ENCODE measurements at places on chromosomes 6 and 20. TPM values are rescaled to one million over a fixed set of nuclear protein-coding genes. Genes with fewer than 3 reads are reported as not detected.

DNA sequence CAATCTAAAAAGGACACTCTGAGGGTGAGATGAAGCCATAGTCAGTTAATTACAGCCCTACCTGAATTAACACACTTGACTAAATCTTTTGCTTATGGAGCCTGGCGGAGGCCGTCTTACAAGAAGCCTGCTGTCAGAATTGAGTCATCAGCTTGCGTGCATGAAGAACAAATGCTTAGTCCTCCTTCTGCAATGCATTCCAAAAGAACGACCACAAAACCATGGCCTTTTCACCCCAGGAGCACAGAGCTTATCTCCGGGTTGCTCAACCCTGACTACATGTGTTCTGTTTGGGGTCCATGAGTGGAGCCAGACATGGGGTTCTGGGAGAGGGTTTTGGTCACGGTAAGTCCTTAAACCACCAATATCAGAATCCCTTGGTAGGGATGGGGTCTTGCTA is 318.1 kb downstream of the CLIC5 start:
- DNase-seq, result no peak

GRCh38 chr20:32775336-32775991 is 13.3 kb downstream of the DNMT3B start:
- no peak for DNase-seq

GRCh38 chr20:19909725-19910124 is 107.4 kb upstream of the NAA20 start:
- no peak for DNase-seq

DNA sequence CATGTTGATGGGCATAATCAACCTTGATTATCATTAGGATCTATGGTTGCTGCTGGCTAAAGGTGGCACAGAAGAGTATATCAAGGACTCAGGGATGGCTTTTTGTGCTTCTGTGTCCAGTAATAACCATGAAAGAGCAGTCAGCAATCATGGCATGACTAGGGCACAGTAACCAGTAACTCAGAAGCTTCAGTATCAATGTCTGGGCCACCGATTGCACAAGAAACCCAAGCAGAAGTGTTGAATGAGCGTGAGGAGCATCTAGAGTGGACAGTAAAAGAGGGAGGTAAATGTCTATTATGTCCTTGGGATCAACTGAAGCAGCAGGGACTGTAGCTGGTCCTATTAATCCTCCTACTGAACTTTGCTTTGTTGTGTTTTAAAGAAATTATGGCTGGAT is 81.5 kb upstream of the F13A1 start:
- no peak for DNase-seq

DNA sequence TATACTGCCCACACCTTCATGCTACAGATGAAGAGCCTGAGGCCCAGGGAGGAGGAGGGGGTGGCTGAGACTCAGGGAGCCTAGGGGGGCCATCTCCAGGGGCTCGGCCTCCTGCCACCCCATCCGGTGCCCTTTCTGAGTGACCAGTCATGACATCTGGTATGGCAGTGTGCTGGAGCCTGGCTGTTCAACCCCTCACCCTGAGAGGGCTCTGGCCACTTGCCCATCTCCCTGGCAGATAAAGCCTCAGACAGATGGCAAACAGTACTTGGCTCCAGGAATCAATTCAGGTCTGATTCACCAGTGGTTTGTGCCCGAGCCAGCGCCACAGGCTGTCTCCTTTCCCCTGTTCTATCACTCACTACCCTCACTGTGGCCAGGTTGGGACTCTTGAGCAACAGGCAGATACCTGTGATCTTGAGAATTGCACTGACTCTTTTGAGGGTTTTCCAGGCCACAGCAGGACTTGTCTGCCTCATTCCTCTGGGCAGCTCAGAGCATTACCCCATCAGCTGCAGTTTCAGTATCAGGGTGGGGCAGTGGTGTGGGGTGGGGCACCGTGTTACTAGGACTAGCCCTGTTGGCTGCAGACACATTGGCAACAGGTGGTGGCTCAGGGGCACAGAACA is 22.8 kb downstream of the SRSF3 start:
- DNase-seq, result peak; percentile 41

- peak; percentile 48 for DNase-seq
Measured at GRCh38 chr6:32192608-32193039, at the start of gene GPSM3. GPSM3 (minus strand) TSS chr6:32192643; CDS start chr6:32192513, 130 bp downstream.

The TFAP2C gene
- 0.07 TPM for total RNA-seq

The CPNE5 gene
- total RNA-seq, result 0.48 TPM

Data from activated T-cell treated with anti-CD3 and anti-CD28 coated beads, Interleukin-2, amount 50 U/mL, for 72 hours (primary cell).